ENCODE measurements at places on chromosomes 7 and 10.

GRCh38 chr10:93481637-93482144 is 443 bp downstream of the MYOF start:
- DNase-seq = no peak

GRCh38 chr10:84820120-84820519 is 491.7 kb downstream of the CCSER2 start:
- no peak for DNase-seq

- no peak for DNase-seq
Measured at GRCh38 chr7:102081244-102081627, 205.4 kb upstream of the SH2B2 start.

DNA sequence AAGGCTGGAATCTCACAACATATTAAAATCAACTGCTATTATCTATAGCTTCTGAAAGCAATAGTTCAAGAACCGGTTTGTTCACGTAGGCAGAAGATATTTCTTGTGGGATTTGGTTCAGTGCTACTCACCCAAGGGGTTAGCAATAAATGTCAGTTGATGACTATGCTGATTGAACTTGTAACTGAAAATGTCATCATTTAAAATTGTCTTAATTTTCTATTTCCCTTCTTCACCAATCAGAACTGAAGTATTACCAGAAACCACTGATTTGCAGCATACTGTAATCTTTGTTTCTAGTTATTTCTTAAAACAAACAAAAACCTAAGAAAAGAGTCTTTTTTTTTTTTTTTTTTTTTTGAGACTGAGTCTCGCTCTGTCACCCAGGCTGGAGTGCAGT is 46.1 kb downstream of the CPEB3 start:
- no peak for DNase-seq

DNA sequence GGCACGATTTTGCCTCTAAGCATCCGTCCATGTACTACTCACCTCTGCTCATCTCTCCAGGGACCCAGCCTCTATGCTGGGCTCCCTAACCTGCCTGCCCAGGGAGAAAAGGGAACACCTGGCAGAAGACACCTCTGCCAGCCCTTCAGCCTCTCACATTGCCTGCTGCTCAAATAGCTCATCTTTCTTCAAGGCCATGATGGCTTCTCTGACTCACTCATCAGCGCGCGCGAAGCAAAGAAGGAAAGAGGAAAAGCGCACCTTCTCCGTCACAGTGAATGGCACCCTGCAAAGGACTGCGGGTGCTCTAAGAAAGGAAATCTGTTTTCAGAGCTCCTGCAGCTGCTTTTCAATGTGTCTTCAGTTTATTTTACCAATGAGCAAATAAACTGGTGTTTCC is 174.0 kb downstream of the PRKAG2 start:
- DNase-seq = no peak

DNA sequence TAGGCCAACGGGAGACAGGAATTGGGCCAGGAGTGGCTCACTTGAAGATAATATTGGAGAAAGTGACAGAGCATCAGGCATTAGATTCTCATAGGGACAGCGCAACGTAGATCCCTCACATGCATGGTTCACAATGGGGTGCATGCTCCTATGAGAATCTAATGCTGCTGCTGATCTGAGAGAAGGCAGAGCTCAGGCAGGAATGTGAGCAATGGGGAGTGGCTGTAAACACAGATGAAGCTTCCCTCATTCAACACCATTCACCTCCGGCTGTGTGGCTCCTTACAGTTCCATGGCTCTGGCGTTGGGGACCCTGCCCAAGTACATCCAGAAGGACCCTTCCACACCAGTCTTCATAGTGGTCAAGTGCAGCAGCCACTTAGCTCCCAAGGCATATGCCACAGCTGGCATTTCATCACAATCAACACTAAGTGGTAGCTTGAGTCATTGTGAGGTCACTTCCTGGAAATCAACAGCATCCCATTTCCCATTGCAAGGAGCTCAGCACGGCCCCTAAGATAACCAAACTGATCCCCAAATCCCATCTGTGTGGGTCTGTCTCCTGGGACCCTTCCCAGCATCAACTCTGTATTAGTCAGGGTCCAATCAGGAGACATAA is 174.5 kb downstream of the TPST1 start:
- DNase-seq = no peak
